ENCODE measurements at places on chromosomes 1 and 21.

DNA sequence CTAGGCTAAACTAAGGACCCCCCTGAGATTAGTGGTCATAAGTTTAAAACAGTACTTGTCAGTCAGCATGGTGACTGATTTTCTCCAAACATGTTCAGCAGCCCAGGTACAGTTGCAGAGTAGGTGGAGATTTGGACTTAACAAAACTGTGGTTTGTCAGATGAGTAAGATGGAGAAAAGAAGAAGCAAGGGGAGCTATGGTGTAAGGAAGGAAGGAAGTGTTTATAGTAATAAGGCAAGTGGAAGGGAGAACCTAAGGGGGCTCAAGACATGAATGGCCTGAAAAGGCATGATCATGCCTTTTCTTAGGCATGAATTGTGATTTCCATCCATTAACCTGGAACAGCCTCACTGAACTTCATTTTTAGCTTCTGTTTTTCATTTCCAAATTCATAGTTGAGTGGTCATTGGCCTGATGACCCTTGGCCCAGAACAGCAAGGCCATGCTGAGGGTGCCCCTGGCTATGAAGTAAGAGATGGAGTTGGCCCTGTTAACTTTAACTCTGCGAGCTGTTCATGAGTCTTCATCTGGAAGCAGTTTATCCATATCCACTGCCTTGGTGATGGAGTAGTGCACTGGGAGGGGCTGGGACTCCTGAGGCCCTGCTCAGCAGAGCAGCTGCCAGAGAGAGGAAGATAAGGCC is 60.7 kb downstream of the LRRC8D start:
- DNase-seq = no peak

DNA sequence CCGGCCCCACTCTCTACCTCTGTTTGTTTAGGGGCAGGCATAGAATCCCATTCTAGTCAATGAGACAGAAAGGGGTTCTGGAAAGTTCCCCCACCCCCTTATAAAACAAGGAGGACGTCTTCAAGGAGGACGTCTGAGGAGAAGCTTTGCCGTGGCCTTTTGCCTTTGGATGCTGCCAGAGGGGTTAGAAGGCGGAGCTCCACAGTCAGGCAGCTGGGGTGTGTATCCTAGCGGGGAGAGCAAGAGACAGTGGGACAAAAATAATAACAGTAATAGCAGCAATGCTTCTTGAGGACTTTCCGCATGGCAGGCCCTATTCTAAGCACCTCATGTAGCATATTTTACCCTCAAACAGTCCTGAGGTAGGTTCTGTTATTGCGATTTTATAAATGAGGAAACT is 48.2 kb upstream of the TENT5B start:
- DNase-seq = peak; percentile 46

DNA sequence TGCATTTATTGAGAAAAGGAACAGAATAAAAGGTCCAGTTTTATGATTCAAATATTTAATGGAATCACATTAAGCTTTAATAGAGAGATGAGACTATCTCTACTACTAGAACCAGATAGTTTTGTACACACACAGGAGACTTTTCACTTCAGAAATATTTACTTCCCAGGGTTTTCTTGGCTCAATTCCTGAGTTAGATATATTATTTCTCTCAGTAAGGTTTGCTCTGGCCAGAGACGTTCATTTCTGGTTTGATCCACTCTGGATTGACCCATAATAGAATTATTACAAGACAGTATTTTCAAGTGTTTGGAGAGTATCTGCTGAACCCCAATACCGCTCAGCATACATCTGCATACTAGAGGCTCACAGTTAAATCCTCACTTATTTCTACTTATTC is 1.3 kb upstream of the RCOR3 start:
- DNase-seq = no peak

DNA sequence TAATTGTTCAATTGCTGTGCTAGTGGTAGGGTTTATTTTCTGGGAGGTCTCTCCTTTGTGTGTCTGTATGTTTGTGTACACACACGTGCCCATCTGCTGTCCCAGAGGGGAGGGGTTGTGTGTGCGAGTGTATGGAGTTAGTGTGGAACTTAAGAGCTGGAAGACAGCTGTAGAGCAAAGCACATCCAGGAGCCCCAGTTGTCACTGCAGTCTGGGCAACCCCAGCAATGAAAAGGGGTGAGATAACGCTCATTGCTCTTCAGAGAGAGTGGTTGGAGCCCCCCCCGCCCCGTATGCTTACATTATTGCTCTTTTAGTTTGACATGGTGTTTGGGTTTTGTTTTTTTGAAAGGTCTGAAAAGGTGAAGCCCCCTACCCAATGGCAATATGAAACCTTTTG is 36.9 kb downstream of the NCF2 start:
- DNase-seq = no peak

DNA sequence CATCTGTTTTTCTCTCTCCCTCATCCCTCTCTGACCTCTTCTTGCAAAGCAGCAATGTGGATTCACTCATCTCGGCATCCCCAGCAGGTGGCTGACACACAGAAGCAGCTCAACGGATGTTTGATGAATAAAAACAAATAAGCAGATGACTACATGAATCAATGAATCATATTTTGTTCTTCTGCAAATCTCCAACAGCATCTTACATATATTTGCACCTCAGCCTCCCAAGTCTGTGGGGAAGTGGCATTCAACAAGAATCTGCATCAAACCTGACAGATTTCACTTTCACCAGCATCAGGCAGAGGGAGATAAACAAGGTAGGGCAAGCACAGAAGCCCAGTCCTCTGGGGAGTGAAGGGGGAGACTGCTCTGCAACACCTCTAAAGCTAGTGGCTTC is 34.0 kb downstream of the CAPN8 start:
- no peak for DNase-seq

- DNase-seq = no peak
Measured at GRCh38 chr21:35172231-35172630, 123.1 kb upstream of the RUNX1 start.

DNA sequence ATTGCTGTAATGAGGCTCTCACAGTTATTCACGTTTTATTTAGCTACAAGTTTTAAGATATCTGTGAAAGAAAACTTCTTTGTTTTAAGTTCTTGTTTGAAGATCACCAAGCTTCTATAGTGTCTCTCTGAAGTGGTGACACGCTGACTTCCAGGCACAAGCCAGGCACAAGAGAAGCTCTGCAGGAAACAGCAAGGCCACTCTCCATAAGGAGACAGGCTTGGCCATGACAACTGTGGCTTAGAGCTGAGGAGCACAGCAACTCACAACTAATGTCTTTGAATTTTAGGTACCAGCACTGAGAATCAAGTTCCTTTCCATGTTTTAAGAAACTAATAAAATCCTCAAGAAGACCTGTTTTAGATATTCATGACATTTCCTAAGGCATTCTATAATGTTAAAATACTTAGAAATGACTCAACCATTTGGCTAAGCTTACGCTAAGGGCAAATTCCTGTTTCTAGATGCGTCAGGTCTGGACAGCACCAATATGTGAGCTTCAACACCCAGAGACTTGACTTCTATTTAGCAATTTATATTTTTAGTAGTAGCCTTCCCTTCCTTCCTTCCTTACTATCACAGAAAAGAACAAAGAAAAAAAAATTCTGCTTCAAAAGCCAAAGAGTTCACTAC is 40.2 kb downstream of the APP start:
- DNase-seq = no peak
